ENCODE measurements at places on chromosomes 4 and X.

- peak; percentile 53 for DNase-seq
These were observed 63.4 kb downstream of the NFKB1 start for GRCh38 chr4:102564399-102565059.

- no peak for DNase-seq
These were observed 12.2 kb downstream of the SH3TC1 start for GRCh38 chr4:8211251-8211650.

GRCh38 chr4:140238351-140239056 is 84.5 kb upstream of the MAML3 start:
- DNase-seq: no peak

- DNase-seq: no peak
These were observed 34.5 kb upstream of the RAB33B start for GRCh38 chr4:139419388-139419914.

- peak; percentile 60 for DNase-seq
These were observed 577 bp upstream of the GLRA2 start for GRCh38 chrX:14528629-14529289.

GRCh38 chr4:61596606-61597340 is 396.6 kb downstream of the ADGRL3 start:
- DNase-seq: no peak

- no peak for DNase-seq
These were observed 86.4 kb upstream of the SORBS2 start for GRCh38 chr4:185898413-185898812.

DNA sequence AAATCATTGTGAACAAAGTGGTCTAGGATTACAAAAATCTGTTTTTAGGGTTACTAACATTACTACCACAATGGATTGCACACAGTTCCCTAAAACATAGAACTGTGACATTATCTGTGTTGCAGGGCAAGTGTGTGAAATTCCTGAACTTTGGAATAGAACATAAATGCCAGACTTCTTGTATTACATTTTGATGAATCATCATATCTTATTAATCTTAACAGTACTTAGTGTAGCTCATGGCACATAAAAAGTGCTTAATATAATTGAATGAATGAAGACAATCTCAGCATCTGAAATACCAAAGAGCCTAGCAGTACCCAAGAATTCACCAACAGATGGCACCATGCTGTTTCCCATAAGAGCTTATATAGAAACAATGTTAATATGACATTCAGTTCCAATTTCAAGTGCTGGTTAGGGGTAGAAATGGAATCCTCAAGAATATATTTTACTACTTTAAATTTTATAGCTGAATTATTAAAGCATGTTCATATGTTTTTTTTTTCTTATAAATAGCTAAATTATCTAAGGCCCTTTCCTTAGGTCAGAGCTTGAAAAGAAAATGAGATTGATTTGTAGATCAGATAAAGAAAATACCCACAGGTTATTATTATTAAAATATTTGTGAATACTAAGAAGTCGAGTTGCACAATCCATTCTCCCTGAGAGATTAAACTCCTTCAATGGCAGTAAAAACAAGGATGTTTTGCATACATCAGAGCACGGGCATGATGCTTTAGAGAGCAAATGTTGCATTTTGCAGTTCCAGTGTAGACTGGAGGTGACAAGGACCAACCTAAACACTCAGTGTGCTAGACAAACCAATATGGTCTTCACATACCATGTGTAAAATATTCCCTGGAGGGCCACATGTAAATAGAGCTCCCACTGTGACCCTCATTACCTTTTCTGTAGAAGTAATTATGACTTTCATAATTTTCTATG is 25.7 kb upstream of the SHISA3 start:
- no peak for DNase-seq

DNA sequence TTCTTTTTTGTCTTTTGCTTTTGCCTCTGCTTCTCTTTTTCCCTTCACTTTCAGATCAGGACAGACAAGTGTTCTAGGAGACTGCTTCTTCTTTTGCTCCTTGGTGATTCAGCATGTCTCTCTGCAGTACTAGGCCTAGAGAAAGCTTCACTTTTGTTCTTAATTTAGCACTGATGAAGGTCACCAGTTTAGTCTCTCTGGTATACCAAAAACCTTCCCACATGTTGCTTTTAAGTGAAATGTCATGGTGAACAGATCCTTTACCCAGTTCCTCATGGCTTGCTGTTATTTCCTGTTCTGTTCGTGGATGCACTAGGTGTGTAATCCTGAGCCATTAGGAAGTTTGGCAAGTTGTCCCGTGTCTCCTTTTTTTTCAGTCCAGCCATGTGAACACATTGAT is 53.3 kb downstream of the NBDY start:
- no peak for DNase-seq

DNA sequence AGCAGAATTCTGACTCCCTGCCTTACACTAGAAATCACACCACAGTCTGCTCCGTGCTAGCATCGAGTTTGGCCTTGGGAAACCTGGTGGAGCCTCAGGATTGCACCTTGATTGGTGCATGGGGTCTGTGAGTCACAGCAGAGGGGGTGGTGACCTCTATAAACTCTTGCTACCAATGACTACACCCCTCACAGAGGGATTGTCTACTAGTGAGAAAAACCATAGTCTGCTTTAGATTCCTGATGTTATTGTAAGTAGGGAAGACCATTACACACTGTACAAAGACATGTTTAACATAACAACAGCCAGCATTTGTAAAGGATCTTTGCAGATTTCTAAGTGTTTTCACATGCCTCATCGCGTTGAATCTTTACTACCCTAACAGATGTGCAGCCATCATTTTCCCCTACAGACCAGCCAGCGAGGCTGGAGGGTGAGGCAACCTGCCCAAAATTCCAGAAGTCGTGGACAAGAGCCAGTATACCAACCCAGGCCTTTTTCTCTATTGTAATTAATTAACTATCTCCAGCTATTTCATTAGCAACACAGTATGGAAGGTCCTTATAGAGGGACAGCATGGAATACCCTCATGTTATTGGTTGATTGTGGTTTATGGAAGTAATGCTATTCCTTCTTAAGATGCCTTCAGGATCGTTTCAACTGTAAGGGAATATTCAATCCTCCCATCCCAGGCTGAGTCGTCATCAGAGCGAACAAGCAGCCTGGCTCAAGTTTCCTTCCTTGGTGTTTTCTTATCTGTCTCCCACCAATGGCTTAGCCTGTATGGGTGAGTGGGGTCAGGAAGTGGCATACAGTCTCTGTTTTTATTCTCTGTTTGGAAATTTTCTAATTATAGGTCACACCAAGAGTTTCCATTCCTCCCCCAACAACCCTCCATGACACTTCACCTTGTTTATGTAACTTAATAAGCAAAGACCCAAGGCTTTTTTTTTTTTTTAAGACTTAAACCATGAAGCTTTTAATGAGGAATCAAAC is 55.9 kb upstream of the KDR start:
- DNase-seq: no peak

DNA sequence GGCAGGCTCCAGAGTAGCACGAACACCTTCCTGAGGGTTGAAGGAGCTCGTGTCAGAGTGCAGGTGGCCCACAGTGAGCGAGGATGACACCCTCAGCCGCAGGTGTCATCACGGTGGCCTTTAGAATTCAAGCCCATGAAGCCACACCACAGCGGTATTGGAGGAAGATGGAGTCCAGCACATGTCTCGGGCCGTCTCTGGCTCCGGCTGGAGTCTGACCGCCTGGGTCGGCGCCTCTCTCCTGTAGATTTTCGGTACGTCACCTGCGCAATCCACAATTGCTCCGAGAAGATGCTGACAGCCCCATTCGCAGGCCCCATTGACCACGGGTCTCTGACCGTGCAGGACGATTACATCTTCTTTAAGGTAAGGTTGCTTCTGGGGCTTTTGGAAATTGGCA is 229.4 kb upstream of the PSAPL1 start:
- no peak for DNase-seq

- DNase-seq: no peak
These were observed 15.5 kb downstream of the COX18 start for GRCh38 chr4:73053974-73054480.

DNA sequence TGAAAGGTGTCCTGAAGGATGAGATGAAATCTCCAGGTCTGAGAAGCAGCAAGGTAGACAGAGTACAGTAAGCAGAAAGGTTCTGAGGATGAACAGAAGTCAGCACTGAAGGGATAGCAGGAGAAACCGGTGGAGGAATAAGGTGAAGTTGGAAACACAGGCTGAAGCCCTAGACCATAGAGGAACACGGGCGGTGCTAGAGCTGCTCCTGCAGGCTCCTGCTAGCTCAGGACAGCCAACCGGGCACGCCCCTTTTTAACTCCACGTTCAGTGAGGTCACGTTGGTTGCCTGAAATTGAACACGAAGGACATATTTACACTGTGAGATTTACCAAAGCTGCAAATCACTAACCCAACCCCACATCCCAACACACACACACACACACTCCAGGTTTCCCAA is 1886.4 kb upstream of the AGA start:
- DNase-seq: no peak

DNA sequence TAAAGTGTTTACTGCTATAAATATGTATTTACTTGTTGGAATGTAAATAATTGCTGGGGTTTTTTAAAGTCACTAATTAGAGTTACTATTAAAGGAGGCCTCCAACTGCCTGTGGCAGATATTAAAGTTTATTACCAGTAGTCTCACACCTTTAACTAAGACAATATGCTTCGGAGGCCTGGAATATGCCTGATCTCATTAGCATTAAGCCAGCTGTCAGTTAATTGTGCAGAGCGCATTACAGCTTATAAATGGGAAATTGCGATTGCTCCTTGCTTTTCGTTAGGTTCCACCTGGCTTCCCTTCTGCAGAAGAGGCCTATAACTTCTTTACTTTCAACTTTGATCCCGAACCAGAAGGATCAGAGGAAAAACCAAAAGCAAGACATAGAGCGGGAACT is 41.3 kb downstream of the CC2D2A start:
- no peak for DNase-seq

DNA sequence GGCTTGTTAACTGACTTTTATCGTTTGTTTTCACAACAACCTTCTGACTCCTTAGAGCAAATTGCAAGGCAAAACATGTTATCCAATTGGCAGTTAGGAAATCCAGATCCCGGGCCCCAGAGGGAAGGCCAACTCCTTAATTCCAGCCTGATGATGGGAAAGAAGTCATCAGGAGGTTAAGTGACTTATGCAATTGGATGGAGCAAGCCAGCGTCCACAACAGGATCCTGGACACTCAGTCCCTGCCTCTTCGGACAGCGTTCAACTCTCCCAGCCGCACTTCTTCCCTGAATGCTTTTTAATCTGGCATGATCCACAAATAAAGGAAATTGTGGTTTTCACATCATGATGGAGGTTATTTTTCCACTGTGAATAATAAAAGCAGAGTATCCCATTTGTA is 310.1 kb downstream of the RAB28 start:
- no peak for DNase-seq

DNA sequence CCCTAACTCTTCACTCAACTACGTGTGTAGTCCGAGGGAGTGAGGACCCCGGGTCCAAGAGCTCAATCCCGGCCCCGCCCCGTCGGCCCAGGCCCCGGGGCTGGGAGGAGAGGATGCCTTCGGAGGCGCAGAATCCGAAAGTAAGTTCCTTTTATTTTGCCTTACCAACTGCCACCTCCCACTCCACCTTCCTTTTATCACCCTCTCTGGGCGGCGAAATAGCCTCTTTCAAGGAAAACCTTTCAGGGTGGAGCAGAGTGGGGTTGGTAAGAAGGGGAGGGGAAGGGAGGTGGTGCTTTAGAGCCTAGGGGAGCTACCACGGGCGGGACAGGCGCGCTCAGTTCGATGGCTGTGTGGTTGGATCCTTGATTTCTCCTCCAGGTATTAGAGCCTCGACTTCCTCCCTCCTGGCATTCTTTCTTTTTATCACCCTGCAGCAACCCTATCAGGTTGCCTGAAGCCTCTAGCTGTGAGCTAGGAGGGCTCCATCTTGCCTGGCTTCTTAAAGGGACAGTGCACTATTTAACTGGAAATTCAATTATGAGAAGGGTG is 191.2 kb downstream of the RRAGB start:
- peak; percentile 4 for DNase-seq

GRCh38 chr4:66840178-66840577 is 705.1 kb downstream of the CENPC start:
- DNase-seq: no peak

DNA sequence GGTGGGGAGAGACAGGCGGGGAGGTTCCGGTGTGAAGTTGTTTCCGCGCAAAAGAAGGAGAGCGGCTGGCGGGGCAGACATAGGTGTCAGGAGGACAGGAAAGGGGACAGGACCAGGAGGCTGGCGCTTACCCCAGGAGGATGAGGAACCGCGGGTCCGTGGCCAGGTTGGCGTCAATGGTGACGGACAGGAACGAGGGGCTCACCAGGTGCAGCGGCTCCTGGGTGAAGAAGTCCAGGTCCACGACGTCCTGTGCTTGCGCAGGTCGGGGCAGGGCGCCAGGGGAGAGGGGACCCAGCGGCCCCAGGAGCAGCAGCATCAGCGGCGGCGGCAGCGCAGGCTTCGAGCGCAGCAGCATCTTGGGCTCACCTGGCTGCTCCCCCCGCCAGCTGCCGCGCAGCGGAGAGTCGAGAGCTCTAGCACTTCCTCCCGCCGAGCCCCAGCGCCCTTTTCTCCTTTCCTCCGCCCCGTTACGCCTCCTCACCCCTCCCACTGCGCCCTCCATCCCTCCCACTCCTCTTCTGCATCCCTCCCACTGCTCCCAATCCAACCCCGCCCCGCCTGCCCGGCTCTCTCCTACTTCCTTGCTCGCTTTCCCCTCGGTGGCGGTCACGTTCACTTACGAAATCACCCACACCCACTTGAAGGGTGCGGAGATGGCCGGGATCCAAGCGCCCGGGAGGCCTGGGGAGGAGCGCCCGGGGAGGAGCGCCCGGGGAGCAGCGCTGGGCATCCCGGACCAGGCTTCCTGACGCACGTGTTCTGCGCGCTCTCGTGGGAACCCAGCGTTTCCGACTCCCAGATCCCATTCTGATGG is at the start of gene HPSE:
Gene HPSE, minus strand, starts transcription at position 424 of the 817 bp plus-strand sequence. Its CDS starts 66 bp downstream, at position 358.
- peak; percentile 61 for DNase-seq

DNA sequence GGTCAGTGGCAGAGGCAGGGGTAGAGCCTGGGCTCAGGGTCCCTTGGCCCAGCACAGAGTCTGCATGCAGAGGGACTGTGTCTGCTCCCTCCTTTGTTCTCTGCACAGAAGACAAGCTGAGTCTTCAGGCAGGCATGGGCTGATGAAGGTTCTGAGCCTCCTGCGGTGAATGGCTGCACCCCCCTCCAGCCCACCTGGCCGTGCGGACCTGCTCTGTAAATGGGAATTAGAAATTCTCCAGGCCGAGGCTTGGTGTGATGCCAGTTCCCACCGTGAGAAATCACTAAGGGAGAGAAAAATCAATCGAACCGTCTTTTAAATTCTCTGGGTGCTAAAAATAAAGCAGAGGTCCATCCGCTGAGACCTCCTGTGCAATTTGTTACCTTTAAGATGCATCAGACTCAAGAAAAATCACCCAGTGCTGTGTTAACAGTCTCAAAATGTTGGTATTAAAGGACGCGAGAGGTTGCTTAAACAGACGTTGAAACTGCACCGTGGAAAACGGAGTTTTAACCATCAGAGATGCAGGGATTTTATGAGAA is 96.0 kb downstream of the WFS1 start:
- DNase-seq: no peak

DNA sequence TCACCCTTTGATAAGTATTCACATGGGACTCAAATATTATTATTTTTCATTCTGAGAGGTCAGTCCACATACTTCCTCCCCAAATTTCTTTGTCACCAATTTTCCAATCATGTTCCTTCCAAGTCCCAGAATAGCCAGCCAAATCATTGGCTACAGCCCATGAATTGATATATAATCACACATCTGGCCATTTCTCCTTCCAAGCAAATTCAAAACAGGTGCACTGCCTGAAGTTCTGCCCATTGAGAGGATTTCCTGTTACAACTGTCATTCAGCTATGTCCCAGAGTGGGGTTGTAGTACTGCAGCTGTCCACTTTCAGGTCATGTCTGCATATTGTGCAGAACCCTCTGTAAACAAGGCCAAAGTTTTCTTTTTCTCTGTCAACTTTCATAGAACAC is 347.8 kb downstream of the GRID2 start:
- DNase-seq: no peak

- no peak for DNase-seq
These were observed 36.7 kb downstream of the FOXR2 start for GRCh38 chrX:55659931-55660330.
